Pons (tissue), 1 donor: ENCODE measurements at places on chromosomes 7 and 10.

GRCh38 chr7:155107126-155107525 lies 37.0 kb downstream of the HTR5A start:
- no peak for DNase-seq

GRCh38 chr7:33650828-33651227 lies 254.5 kb upstream of the BMPER start:
- no peak for DNase-seq

- DNase-seq = no peak
Measured at GRCh38 chr10:27514243-27514642, 10.1 kb downstream of the RAB18 start.

DNA sequence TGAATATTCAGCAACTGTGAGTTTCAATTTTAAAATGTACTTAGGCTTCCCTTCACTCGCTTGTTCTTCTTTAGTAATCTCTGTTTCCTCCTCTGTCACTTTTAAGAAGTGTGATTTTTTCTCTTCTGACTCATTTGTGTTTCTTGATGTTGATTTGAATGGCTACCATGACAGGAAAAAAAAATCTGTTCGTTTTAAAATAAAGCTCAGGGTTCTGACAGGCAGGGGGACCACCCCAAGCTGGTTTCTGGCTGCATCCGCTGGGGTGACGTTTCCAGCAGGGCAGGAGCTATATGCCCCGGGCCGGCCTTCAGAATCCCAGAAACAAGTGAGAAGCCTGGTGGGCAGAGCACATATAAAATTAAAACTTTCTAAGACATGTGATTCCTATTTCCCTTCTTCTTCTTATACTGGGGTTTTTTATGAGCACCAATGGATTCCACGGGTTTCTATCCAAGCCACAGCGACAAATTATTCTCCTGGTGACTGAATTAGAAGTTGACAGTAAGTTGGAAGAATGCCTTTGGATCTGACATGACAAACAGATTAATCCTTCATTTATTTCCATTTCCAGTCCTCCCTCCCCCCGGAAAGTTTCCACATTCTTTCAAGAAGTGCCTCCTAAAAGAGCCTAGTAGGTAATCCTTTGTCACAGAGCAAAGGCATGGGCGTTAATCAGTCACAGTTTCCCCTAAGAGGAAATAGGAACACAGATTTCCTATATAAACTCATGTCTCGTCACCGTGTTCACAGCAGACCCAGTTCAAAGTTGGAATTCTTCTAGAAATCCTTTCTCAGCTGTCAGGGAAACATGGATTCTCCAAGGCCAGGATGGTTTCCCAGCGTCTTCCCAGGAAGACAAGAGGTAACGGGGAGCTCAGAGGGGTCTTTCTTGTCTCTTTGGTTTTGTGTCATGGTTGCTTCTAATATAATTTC lies 79.9 kb downstream of the PTPRE start:
- DNase-seq = no peak

DNA sequence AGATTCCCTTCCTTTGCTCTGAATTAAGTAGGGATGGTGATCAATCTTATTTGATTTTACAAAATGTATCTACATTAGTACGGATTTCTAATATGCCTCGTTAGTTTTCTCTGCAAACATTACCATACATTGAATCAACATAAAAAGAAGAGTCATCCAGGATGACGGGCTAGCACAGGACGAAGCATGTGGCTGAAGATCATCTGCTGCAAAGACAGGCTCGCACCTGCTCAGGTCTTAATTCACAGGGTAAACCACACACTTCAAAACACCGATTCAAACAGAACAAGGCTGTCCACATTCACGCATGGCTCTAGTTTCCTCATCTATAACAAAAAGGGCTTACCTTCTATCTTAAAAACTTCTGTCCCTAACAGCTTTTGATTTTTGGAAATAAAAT lies 323.0 kb downstream of the PARD3 start:
- DNase-seq = no peak

GRCh38 chr10:23046027-23046426 lies 49.4 kb upstream of the MSRB2 start:
- DNase-seq = no peak

DNA sequence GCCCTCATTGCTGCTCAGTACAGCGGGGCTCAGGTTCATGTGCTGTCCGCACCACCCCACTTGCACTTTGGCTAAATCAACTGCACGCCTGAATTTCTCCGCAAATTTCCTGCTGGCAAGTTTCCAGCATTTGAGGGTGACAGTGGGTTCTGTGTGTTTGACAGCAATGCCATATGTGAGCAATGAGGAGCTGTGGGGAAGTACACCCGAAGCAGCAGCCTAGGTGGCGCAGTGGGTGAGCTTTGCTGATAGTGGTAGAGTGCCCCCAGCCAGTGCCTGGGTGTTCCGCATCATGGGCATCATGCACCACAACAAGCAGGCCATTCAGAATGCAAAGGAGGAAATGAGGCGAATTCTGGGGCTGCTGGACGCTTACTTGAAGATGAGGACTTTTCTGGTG lies 103.9 kb upstream of the POT1 start:
- DNase-seq = no peak

GRCh38 chr10:19659920-19660655 lies 156.1 kb upstream of the PLXDC2 start:
- DNase-seq = no peak

- DNase-seq = no peak
Measured at GRCh38 chr10:110619514-110620397, 24.4 kb upstream of the RBM20 start.

- no peak for DNase-seq
Measured at GRCh38 chr7:140214075-140214684, 37.4 kb upstream of the KDM7A start.

- DNase-seq = no peak
Measured at GRCh38 chr10:112524641-112525040, 77.6 kb downstream of the VTI1A start.

GRCh38 chr7:141073173-141073640 lies 657 bp upstream of the TMEM178B start:
- DNase-seq = no peak

DNA sequence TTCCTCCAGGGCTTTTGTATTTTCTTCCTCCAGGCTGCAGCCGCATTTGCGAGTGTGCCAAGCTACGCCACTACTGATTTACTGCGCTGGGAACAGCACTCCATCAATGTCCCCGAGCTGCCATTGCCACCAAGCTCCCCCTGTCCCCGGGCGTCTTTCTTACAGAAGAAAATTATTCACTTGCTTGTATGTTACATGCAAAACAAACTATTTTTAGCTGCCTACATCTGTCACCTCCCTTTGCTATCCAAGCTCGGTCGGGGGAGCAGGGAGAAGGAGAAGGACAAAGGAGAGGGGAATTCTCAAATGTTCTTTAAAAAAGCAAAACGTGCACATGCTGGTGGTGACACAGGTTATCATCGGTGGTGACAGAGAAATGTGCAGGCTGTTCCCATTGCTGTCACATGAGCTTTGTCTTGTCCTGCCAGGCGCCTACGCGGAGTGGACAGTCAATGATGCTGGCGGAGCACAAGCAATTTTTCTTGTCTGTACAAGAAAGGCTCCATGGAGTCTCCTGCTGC lies 93.1 kb downstream of the ADARB2 start:
- no peak for DNase-seq

- peak; percentile 88 for DNase-seq
Measured at GRCh38 chr7:96174812-96175211, 147.1 kb downstream of the SLC25A13 start.

GRCh38 chr10:6218692-6219493 lies 16.2 kb downstream of the PFKFB3 start:
- DNase-seq = no peak

GRCh38 chr10:49223205-49223604 lies 35.0 kb upstream of the TMEM273 start:
- no peak for DNase-seq

DNA sequence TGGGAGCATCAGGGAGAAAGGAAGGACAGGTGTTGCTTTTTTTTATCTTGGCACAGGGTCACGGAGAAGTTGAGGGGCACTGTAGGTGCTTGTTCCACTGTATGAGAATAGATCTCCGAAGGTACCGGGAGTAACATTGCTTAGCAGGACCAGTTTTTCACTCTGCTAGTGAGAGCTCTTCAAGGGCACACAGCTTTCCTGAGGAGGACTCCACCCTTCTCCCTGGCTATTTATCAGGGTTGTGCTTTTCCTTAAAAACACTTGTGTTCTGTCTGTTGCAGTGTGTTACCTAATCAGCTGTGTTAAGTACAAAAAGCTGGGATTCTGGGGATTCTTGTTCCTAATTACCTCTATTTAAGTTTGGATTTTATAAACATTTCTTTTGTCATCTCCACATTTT lies 160.5 kb downstream of the SND1 start:
- DNase-seq = no peak

DNA sequence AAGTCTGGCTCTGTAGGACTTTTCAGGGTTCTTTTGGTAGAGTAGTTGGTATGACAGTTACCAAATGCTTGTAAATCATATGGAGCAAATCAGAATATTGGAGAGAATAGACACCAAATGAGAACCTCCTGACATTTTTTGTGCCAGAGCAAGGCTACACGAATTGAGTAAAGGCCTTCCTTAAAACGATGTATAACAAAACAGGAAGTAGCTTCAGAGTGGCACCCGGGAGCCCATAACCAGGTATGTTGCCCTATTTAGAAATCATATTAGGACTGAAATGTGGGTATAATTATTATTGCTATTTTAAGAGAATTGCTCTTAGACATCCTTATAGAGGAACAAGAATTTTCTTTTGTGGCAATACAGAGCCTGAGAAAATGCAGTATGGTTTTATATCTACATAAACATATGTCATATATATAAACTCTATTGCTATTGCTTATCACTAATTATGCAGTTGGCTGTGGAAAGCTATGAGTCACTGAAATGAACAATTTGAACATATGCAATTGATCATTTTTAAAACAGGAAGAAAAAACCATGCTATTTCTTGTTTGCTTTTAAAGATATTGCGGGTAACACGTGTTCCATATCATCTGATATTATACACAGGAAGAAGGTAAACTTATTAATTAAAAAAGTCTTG lies 197.4 kb upstream of the MTPN start:
- DNase-seq = no peak

- no peak for DNase-seq
Measured at GRCh38 chr7:118312051-118312450, 87.5 kb downstream of the ANKRD7 start.

DNA sequence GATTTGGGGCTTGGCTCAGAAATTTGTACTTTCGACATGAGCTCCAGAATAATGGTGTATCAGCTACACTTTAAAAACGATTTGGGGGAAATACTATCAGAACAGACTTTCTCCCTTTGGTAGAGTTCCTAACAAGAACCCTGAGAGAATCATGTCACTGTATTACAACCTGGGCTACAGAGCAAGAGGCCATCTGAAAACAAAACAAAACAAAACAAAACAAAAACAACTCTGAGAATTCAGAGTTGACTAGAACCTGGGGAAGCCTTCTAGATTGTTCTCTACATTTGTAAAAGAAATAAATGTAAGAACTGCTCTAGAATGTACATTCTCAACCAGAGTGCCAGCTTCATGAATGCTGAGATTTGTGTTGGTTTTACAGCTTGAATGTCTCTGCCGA lies 262.6 kb upstream of the SEMA3D start:
- DNase-seq = no peak

- DNase-seq = no peak
Measured at GRCh38 chr7:46626261-46626660, 705.2 kb upstream of the IGFBP3 start.

DNA sequence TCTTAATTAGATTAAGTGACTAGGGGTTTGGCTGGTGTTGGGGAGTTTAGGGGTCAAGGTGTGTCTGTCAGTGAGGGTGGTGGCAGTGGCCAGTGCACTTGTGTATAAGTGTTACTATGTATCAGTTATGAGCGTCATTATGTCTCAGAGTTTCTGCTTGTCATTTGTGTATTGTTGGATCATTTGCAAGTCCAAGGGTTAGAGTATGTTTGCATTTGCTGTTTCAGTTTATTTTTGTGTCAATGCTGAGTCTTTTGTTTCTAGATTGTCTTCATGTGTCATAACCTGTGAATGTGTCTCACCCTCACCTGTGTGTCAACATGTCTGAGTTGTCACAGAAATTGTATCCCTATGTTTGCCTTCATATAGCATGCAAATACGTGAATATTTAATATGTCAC lies 97.5 kb upstream of the PAX2 start:
- no peak for DNase-seq

DNA sequence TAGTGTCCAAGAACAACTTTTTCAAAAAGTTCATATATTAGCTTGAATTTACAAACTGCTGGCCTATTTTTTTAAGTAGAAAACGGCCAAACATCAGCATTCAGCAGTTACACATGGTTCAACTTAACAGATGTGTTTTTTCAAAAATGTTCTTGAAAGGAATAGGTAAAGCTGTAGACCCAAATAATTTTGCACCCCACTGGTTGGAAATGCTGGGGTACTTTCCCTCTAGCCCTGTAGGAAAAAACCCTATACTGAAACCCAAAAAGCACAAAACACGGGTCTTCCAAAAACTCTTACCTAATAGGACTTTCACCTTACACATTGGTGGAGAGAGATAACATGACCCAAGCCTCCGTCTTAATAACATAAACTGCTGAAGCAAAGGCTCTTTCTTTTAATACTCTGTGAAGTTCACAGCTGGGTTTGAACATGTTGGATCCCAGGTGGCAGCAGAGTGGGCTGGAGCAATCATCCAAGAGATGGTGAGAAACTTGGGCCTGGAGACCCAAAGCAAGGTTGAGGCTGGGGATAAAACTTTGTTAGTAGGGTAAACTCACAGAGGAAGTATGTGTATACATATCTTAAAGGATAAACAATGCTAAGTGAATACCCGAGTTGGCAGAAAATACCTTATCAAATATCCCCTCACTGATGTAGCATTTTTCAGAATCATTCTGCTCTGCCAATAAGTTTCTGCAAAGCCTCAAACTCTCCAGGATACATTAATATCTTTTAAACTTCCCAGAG lies 629 bp upstream of the DNAJC9 start:
- no peak for DNase-seq
